Stimulated activated CD4-positive, alpha-beta T cell treated with anti-CD3 and anti-CD28 coated beads, TNF-alpha, amount 100 ng/mL, for 48 hours (primary cell): ENCODE measurements at places on chromosomes 12 and 14.

GRCh38 chr12:82952946-82953345, 266.2 kb downstream of the TMTC2 start:
- DNase-seq, result no peak

DNA sequence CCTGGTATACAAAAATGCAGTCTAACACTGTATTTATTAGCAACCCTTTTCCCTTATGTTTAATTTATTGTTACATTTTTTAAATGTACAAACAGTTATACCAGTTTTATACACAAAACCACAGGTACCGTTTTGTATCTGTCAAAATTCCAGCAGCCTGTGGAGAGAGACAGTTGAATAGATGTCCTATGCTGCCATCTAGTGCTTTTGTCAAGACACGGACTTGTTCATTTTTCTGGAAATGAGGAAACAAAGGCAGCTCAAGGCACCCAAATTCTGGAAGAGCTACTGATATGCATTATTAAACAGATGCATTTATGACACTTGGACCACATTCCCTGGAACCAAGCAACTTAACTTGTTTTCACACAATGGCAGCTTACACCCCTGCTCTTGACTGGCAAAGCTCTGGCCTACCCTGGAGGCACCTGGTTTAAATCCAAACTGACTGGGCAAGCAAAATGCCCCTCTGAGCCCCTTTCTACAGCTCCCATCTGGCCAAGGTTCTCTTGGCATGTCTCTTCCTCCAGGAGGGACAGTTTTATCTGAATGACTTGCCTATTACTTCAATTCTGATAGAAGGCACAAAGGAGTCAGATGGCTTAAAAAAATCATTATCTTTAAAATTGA, 286.9 kb upstream of the PRKD1 start:
- DNase-seq, result no peak

- DNase-seq, result no peak
Observed at GRCh38 chr12:52010152-52010622, 3.4 kb downstream of the TAMALIN start.

DNA sequence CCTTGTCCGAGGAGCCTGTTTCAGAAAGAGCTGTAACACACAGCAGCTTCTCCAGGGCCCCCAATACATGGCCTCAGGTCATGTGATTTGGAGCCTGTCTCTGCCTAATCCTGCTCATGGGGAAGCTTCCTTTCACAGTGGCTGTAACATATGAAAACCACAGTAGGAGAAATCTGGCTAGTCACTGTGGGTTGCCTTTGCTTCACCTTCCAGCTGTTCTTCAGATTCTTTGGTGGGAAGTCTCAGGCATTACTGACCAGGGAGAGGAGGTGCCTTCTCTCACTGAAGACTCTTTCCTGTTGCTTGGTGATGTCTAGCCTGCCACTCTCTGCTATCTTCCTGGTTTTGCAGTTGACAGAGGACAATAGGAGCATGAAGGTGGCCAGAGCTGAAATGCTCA, 350.6 kb downstream of the DPF3 start:
- DNase-seq, result no peak

DNA sequence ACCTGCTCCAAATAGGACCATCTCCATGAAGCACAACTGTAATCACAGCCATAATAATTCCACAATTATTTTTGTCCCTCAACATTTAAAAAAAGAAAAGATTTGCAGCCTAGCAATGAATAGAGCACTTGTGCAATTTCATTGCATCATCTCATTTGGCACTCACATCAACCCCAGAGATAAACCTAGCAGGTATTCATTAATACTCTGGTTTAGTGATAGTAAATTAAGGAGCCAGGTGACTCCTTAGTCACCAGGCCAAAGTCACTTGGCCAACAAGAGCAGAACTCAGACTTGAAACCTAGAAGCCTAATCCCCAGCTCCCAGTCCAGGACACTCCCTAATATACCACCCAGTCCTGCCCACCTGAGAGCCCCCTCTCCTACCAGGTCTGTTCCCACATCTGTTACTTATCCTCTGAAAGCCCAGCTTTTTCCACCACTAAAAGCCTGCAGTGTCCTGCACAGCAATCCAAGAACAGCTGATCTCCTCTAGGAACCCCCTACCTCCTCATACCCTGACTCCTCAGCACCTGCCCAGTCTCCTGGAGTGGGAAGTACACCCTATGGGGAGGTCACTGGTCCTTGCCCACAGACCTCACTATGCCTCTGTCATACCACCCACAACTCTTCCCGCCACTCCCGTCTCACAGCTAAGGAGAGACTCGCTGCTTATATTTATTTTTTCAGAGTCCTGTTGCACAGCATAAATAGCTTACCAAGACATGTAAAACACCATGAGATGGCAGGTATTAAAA, 22.1 kb downstream of the OR10P1 start:
- DNase-seq, result no peak

DNA sequence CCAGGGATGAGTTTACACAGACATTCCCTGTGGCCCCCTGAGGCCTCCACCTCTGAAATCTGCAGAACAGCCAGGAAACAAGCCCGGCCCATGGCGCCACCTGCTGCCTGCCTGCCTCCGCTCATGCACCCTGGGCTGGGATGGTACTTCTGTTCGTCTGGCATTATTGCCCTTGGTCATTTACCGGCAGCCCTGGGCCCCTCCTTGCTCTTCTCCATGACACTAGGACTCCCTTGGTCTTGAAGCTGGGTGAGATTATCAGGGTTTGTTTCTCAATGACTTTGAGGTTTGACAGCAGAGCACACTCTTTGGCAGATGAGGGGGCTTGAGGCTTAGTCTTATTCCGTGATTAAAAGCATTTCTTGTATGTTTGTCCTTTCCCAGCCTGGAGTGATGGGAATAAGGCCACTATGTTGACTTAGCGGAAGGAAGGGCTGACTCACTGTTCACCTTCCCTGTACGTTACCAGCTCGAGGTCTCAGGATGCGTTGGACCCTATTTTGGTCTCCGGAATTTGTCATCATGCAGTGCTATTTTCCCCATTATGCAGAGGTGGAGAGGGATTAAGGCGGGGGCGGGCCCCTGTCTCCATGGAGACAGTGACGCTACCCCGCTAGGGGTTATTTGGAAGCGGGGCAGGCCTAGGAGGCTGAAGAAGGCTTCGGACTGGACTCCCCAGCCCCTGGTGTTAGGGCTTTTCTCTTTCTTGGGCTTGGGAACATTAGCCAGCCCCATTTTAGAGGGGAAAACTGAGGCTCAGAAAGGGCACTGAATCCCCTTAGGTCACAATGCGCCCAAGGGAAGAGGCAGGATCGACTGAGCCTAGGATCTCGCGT, 706 bp upstream of the PEX5 start:
- DNase-seq, result peak; percentile 50

GRCh38 chr14:100575266-100575995, 11.8 kb downstream of the BEGAIN start:
- DNase-seq, result no peak
